ENCODE measurements at places on chromosomes 12 and 14.

DNA sequence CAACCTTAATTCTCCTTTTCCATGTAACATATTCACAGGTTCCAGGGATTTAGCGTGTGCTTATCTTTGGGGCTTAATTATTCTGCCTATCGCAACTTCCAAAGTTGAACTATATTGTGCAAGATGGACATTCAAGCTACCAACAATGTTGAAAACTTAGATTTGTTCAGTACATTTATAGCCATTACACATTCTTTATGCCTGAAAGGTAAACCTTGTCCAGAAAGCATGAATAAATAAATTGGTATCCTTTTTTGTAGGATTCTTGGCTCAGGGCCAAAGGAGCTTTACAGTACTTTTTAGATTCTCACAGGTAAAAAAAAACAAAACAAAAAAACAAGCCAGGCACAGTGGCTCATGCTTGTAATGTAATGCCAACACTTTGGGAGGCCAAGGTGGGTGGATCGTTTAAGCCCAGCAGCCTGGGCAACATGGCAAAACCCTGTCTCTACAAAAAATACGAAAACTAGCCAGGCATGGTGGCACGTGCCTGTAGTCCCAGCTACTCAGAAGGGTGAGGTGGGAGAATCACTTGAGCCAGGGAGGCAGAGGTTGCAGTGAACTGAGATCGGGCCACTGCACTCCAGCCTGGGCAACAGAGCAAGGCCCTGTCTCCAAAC lies 3.3 kb downstream of the C12orf56 start:
- no peak for DNase-seq

GRCh38 chr14:53596853-53597525 lies 359.6 kb downstream of the BMP4 start:
- no peak for DNase-seq

DNA sequence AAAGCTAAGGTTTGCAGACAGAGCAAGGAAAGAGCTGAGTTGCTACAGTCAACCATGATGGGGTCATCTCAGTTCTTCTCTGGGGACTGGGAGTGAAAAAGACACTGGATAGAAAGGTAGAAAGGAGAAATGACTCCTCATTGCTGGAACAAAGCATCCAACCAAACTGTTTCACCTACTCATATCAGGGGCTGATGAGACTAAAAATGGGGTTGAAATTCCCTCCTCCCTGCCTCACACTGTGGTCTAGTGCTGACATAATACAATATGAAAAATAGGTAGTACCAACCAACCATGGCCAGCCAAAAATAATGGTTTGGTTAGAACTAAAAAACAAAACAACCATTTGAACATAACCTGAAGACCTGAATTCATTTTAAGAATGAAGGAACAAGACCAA lies 220.7 kb downstream of the DPF3 start:
- no peak for DNase-seq

- DNase-seq = no peak
Measured at GRCh38 chr12:117240081-117240755, 49.9 kb upstream of the FBXO21 start.

- no peak for DNase-seq
Measured at GRCh38 chr12:113189361-113189760, 3.8 kb downstream of the RITA1 start.

GRCh38 chr12:57127101-57127725 lies 1.1 kb upstream of the LRP1 start:
- DNase-seq = peak; percentile 48

DNA sequence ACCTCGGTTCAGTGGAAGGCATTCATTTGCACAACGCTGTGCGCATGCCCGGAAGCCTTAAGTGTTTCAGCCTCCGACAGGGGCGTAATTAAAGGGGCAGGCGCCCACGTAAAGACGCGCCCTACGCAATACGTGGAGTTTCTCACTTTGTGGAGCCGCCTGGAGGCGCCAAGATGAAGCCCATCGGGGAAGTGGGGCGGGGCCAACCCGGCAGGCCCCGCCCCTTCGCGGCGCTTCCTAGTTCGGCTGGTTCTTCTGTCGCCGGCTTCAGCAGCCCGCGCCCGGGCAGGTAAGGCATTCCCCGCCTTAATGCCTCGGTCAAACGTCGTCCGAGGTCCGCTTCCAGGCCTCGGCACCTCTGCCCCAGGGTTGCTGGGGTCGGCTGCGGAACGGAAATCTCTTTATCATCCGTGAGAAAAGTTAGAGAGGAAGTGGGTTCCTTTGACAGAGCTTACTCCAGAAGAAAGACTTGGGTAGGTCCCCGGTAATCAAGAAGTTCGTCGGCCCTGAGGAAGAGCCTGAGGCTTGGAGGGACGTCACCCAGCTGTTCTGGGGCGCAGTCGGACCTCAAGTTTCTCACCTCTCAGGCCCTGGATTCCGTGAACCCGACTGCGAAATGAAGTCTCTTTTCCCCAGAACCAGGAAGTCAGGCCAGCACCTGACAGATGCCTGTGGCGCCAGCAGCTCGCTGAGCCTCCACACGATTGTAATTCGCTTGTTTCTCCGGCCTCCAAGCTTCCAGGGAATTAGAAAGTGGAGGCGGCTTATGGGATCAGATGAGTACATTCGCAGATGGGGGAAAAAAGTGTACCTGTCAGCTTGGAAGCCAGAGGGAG lies at the start of the genes IRAK4 and PUS7L:
IRAK4 (plus strand) TSS at position 224 of the 836 bp plus-strand sequence. CDS start 9,161 bp downstream, outside the sequence.
PUS7L (minus strand) TSS at position 63 of the 836 bp plus-strand sequence. CDS start 3,545 bp downstream, outside the sequence.
- DNase-seq = peak; percentile 94

- DNase-seq = no peak
Measured at GRCh38 chr12:96136725-96137378, 57.3 kb upstream of the ELK3 start.

DNA sequence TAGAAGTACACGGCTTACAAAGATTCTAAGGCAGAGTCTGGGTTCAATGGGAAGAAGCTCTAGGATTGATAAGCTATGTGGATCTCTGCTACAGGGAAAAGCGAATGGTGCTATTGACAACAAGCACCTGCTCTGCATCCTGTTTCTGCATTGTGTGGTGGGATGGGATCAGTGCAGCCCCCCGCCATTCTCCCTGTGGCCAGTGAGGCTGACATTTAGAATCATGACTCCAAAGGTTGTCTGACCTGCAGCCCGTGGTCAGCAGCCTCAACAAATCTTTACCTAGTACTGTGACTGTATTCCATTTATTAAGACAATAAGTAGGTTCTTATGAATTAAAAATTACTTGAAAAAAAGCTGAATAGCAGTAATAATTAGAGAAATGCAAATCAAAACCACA lies 1477.0 kb upstream of the TMEM132C start:
- no peak for DNase-seq

GRCh38 chr12:68912916-68913315 lies 20.1 kb downstream of the CPM start:
- no peak for DNase-seq
